Renal cortical epithelial cell (primary cell): ENCODE measurements at places on chromosomes 12 and 14.

GRCh38 chr12:98328467-98328866 lies 186.9 kb upstream of the TMPO start:
- DNase-seq: no peak

DNA sequence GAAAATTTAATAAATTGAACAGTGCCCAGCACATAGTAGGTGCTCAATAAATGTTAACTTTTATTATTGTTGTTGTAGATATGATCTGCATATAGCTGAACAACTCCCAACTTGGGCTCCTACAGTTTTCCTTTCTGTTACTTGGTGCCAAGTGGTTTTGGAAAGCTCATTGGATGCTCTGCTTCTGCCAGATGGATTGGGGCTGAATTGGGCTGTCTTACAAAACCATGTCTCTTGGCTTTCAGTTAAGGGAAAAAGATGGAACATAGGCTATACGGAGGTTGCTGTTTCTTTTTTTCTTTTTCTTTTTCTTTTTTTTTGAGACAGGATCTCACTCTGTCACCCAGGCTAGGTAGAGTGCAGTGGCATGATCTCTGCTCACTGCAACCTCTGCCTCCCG lies 140.7 kb upstream of the PWP1 start:
- DNase-seq: no peak

- no peak for DNase-seq
Measured at GRCh38 chr14:22502007-22502406, 87.0 kb downstream of the DAD1 start.

DNA sequence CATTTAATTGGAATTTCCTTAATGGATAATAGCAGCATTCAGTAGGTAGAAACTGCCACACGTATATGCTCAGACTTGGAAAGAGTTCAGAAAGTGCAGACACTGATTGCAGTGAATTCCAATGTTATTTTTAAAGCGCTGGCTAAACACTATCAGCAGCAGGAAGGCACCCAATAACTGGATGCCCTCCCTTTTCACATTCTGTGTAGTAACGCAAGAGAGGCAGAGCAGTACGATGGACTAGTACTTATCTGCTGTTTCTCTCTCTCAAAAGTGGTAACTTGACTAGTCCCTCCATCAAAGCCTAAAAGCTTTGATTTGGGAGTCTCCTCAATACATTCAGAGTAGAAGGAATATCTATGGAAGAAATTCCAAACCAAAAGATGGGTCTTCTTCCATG lies 791.0 kb downstream of the TMTC2 start:
- no peak for DNase-seq

GRCh38 chr12:112808156-112808555 lies 16.6 kb downstream of the RPH3A start:
- DNase-seq: no peak

- no peak for DNase-seq
Measured at GRCh38 chr14:65361920-65362319, 50.6 kb upstream of the FUT8 start.

DNA sequence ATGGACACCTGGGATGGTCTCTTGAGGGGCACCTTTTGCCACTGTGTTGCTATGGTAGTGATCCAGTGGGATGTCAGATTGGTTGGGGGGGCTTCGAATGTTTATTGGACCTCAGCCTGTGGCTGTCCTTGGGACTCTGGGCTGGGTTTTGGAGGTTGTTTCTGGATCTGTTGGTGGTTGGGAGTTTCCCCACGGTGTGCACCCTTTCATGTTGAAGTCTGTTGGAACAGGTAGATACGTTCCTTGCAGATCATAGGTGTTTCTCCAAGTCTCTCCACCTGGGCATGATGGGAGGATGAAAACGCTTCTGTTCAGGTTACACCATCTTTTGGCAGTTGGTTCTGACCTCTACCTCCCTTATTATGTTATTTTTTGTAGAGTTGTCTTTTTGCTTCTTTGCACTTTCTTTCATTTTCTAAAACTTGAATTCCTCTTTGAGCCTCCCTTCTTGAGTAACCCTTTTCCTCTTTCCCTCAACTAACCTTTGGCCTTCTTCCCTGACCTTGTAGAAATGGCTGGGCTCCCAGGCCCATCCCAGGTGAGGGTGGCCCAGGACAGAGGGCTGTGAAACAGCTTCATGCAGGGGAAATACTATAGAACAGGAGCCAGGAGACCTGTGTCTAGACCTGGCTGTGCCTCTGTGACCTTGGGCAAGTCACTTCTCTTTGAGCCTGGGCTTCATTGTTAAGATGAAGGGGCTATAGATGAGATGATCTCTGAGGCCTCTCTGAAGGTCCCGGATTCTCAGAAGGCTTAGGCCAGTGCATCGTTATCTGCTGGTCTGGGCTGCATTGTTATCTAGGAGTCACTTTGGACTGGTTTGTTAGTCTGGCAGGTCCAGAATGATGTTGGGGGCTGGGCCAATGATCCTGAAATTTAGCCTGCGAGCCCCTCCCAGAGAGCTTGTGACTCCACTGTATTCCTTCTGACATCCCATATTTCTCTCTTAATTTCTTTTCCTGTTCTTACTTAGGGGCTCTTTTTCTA lies 2.0 kb downstream of the ATN1 start:
- no peak for DNase-seq

- DNase-seq: no peak
Measured at GRCh38 chr12:119649202-119649808, 18.6 kb upstream of the PRKAB1 start.

- DNase-seq: no peak
Measured at GRCh38 chr14:102588821-102589220, 3.6 kb upstream of the RCOR1 start.

DNA sequence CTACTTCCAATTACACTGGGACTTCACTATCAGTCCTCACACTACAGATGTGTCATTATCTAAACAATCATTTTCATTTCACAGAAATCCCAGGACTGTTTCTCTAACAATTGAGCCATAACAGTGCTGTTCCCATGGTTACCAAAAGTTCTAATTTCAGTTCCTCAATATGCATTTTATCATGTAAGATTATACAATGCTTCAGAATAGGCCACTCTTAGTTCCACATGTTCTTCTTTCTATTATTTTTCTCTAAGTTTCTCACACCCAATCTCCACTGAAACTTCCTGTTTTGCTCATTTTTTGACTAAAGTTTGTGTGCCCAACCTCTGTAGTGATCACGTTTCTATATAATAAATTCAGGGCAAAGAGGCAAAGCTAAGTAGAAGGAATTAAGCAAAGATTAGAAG lies 185.8 kb downstream of the DUSP6 start:
- peak; percentile 56 for DNase-seq

- DNase-seq: no peak
Measured at GRCh38 chr14:50798048-50798421, 32.9 kb downstream of the NIN start.

GRCh38 chr14:69693801-69694729 lies 72.9 kb upstream of the SRSF5 start:
- peak; percentile 91 for DNase-seq

DNA sequence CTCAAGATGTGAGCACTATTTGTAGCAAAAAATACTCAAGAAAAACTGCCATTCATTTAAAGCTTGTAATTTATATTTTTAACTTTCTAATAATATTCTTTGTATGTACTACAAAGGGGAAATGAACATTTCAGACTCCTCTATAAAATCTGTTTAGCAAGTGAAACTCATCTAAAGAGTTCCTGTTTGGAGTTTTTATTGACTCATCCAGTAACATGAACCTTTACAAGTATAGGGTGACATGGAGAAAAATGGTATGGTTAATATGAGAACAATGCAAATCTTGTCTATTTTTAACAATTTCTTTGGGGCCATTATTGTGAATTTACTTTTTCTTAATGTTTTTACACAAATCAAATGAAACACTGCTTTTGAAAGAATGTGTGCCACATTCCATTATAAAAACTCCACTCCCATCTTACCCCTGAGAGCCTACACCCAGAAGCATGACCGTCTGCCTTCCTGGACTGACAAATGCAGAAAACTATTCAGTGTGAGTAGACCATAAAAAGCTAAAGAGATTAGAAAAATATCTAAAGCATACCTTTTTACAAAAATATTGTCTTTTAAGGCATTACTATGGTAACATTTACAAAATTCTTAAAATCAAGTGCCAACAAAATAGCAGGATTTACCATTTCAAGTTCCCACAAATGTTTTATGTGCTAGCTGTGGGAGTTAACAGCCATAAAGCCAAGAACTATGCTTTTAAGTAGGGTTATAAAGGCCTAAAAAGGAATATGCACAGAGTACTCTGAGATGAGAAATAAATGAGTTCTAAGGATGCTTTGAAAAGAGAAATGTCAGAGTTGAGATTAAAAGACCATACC lies 144.0 kb downstream of the ADAMTS20 start:
- DNase-seq: peak; percentile 1

DNA sequence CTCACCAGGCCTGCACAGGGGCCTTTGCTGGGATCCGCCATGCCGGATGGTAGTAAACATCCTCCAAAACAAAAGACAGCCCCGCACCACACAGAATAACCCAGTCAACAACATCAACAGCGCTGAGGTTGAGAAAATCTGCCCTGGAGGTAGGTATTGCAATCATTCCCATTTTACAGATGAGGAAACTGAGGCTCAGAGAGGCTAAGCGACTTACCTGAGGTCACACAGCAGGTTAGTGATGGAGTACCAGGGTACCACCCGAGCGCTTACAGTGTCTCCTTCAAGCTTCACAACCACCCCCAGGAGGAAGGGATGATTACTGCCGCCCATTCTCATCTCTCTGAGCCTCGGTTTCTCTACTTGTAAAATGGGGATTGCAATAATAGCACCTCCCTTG lies 14.9 kb downstream of the TRPV4 start:
- no peak for DNase-seq
